ENCODE measurements at places on chromosomes 3 and 15.

DNA sequence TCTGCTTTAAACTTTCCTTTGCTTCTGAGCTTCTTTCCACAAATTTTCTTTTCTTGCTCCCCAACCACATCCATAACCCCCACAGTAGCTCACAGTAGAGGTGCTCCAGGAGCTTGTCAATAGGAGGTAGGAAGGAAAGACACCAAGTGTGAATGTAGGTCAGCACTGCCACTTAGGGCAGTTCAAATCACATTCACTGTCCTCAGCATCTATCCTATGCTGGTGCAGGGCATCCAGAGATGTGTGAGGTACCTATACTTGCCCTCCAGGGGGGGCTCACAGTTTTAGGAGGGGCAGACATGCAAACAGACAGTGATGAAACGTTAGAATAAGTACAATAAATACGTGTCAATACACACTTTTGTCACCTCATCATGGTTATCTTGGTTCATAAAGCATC is 1.5 kb upstream of the SPSB4 start:
- no peak for DNase-seq

- no peak for DNase-seq
These were observed 48.0 kb downstream of the TYRO3 start for GRCh38 chr15:41606997-41607396.

- no peak for DNase-seq
These were observed 570.9 kb upstream of the IL12A start for GRCh38 chr3:159417761-159418160.

GRCh38 chr3:117633207-117633606 is 923.6 kb downstream of the TUSC7 start:
- DNase-seq = no peak
